ENCODE measurements at places on chromosomes 7 and 10.

DNA sequence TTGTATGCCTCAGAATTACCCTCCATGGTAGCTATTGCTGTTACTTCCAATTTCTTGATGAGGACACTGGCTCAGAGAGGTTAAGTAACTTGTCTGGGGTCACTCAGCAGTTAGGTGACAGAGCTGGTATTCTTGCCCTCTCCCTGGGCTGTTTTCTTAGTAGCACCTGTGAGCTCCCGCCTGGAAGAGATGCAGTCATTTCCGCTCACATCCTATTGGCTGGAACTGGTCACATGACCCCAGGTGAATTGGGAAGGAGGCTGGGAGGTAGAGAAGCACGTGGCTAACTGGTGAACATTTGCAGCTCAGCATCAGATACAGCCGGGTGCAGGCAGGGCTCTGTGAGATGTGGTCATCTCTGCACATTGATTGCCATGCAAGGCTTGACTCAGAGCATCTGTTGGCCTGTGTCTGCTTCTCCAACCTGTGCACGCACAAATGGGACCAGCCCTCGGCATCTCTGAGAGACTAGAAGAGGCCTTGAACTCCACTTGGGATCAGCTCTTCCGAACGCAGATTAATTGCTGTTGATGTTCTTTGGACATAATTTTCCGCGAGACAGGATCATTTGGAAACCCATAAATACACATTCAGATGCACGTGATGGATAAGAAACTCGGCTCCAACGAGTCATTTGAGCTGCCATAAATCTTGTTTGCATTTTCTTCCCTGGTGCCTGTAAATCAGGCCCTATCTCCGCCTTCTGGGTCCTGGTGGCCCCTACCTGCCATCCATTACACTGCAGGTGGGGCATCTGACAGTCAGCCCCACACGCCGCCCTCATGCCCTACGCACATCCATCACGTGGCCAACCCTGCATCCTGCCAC lies 42.8 kb downstream of the MYL10 start:
- no peak for DNase-seq

- DNase-seq: no peak
These were observed 12.2 kb downstream of the PTPN12 start for GRCh38 chr7:77549106-77549870.

DNA sequence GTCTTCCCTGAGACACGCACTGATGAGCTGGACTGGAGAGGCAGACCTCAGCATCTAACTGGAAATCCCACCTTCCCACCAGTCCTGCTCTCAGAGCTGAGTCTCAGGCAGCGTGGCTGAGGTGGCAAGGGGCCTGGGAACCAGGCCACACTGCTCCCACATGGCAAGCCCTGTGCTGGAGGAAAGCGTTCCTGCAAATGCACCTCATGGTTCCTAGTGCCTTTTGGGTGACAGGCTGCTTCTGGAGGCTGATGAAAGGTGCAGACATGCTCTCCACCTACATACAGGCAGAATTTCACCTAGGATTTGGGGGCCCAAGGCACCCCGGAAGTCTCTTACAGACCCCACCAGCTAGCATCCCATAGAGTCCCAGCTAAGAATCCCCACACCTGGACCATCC lies 432.9 kb upstream of the FOXK1 start:
- no peak for DNase-seq

DNA sequence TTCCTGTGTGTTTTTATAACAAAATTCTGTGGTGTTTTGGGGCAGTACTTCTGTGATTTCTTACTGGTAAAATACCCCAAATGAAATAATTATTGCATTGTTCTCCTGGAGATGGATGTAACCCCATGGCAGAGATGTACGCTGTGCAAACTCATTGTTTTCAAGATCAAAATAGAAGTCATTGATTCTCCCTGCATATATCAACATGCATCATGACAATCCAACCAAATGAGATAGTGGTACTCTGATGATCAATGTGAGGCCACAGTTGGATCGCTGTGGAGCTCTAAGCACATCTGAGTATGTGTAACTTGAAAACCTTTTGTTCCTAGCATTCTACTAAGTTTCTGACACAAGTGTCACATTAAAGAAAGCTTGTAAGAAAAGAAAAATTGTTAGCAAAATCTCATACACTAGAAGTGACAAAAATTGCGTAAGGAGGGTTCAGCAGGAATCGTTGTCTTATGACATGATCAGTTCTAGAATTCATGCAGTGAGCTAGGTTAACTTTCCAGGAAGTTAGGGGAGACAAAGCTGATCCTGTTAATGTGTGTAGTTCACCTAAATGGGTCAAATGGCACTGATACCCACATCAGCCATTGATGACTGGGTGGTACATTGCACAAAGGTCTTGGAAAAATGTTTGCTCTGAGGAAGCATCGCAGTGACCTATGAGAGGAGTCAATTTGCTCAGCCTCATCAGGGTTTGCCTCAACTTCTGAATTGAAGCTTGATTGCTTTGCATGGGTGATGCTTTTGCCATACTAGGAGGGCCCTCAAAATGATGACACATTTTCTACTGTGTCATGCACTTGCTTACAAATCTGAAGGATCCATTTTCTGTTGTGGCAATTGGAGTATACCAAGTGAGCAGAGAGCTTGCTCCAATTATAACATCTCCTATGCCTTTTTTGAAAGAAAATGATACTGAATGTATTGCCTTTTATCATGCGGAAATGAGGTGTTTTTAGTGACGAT lies 145.1 kb downstream of the PLXDC2 start:
- DNase-seq: no peak
